HS-27A (cell line): ENCODE measurements at places on chromosomes 6 and 20.

DNA sequence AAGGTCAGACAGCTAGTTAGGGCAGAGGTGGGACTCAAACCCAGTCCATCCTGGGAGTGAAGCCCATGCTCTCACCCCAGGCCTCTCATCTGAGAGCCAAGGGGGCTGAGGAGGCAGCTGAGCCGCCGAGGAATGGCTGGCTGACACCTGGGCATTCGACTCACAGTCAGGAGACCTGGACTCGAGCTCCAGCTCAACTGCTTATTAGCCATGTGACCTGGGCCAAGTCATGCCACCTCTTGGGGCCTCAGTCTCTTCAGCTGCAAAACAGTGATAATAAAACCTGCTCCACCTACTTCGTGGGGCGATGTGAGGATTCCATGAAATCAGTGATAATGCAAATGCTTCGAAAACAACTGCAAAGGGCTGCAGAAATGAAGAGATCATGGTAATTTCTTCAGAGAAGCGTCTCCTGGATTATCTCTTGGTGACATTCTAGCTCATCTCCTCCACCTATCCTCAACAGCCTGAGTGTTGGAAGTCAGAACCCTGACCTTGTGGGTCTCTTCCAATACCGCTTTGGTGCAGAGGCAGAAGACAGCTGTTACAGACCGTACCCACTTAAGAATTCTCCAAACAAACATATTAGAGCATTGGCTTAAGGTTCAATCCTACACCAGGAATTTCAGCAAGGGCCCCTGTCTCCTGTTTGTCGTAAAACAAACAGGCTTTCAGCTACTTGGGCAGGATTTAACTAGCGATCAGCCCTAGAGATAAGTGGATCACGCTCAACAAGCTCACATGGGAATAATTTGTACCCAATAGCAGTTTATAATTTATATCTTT is 60.0 kb upstream of the PIM1 start:
- DNase-seq: no peak

- DNase-seq: no peak
Measured at GRCh38 chr20:57467742-57468141, 57.2 kb downstream of the CTCFL start.

DNA sequence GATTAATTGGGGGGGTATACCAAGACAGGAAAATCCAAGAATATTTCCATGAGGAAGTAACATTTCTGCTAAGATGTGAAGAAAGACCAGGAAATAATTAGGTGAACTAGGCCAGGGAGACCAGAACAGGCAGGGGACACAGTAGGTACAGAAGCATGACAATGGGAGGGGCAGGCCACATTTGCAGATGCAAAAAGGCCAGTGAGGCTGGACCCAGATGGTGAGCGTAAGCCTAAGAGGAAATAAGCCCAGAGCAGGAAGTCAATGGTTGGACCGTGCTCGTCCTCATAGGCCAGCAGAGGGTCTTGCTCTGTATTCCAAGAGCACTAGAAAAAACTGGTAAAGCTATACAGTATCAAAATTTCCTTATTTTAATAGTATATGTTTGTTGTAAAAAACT is 9.4 kb downstream of the CEP162 start:
- no peak for DNase-seq

DNA sequence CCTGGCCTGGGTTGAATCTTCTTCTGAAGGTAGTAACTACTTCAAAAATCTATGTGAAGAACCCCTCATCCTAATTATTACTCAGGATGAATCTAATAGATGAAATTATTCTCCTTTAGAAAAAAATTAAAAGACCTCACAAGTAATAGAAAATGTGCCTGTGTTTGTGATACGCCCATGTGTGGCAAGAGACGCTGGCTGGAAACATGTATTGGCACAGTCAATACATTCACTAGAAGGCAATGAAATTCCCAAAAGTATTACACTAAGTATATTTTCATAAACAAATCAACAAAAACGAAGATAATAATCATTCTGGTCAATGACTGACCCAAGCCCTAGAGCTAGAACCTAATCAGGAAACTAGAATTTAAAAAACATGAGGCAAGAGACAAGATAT is 64.0 kb downstream of the B4GALT5 start:
- no peak for DNase-seq

GRCh38 chr6:15897063-15897876 is 231.6 kb upstream of the MYLIP start:
- no peak for DNase-seq

- DNase-seq: no peak
Measured at GRCh38 chr6:37821446-37821845, 1.9 kb downstream of the ZFAND3 start.

- DNase-seq: no peak
Measured at GRCh38 chr20:41616228-41616627, 1.9 kb downstream of the CHD6 start.
